ENCODE measurements at places on chromosomes 11 and 22.
A peak's percentile ranks its signal among the peaks of the same experiment; 100 is the strongest.

DNA sequence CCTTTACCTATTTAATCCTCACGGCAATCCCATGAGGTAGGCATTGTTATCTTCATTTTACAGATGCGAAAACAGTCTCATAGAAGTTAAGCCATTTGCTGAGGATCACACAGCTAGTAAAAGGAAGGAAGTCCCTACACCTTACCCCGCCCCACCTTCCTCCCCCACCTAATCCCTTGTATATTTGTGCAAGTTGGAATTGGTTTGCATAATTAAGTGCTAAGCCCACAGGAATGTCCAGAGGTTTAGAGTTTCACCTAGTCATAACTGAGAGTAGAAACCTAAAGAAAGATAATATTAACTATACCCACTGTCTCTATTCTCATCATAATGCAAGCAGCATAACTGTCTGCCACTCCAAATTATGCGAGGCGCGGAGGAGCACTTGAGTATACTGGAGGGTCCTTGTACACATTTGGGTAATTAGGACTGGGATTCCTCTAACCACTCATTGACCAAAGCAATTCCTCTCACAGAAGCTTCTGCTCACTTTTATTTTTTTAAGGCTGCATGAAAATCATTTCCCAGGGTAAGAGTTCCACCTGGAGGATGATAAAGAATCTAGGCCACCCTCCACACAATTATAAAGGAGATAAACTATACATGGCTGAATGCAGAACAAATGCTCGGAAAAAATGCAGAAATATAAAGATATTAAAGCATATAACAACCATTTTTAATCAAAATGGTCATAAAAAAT, 199.9 kb downstream of the FAM181B start:
- no peak for DNase-seq

- DNase-seq: no peak
Observed at GRCh38 chr11:62905296-62905695, 15.9 kb downstream of the CHRM1 start.

GRCh38 chr11:15490535-15490934, 375.8 kb downstream of the INSC start:
- no peak for DNase-seq

- no peak for DNase-seq
Observed at GRCh38 chr22:45771711-45772110, 100.1 kb downstream of the ATXN10 start.

GRCh38 chr22:23278883-23279675, 98.8 kb downstream of the BCR start:
- no peak for DNase-seq

DNA sequence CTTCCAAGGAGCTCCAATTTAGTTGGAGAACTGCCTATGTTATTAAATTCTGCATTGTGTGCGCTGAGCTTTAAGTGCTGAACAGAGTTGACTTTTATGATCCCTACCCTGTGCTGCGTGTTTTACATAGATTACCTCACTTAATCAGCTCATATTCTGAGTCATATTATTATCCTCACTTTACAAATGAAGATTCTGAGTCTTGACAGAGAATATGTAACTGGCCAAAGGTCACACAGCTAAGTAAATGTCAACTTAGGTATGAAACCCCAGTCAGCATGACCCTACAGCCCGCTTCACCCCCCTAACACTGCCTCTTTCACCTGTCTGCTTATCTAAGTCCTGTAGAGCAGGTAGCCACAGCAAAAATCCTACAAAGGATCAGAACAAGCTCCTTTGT, 19.8 kb upstream of the TMPRSS5 start:
- no peak for DNase-seq

DNA sequence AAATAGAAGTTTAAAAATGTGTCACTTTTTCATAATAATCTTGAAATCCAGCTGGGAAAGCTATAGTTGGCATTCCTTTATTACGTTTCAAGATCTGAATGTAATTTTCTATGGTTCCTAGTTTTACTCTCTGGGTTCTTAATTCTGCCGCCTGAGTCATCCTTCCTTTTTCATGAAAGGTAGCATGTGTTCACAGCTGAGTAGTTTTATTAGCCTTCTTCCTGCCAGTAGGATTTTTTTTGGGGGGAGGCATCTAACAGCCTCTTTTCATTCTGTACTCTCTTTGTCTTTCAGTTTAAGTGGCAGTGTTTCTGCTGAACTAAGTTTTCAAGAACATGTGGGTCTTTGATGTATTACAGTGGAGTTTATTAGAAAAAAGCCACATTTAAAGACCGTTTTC, 36.5 kb downstream of the OR2AG2 start:
- DNase-seq: no peak

DNA sequence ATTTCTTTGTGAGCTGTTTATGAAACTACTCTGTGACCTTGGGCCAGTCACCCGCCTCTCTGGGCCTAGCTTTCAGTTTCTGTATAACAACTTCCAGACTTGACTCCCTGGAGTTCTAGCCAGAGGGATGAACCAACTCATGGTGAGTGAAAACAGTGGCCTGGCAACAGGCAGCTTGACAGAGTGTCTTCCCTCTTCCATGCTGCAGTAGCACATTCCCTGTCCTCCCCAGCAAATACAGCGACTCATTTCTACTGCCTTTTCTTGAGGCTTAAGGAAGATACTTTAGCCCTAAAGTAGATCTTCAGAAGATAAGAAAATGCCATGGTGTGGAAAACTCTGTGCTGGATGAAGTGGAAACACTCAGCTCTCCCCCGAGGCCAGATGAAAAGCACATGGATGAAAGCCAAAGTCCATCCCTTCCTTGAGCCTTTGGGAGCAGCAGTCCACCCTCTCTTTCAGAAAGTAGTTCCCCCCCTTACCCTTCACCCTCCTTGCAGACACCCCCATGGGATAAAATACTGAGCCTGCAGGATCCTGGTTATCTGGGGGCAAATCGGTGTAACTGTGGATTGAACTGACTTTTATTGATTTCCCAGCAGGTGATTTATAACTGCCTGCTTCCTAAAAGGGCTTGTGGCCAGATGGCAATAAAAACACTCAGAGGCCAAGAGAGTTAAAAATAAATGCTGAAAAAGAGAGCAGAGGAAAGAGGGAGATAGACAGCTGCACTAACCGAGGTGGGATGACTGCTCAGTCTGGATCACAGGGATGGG, 24.1 kb downstream of the IRAG1 start:
- DNase-seq: peak; percentile 18

DNA sequence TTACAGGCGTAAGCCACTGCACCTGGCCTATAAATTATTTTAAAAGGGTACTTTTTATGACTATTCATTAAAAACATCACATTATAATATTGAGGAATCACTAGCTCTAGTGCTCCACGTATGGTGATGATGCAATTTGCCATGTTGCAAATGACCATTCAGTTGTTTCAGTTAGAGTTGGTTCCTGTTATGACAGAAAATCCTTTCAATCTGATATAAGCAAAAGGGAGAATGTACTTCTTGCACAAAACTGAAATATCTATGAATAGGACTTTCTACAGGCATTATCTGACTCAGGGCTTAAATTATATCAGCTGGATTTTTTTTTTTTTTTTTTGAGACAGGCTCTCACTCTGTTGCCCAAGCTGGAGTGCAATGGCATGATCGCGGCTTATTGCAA, 45.6 kb upstream of the RRM1 start:
- no peak for DNase-seq

DNA sequence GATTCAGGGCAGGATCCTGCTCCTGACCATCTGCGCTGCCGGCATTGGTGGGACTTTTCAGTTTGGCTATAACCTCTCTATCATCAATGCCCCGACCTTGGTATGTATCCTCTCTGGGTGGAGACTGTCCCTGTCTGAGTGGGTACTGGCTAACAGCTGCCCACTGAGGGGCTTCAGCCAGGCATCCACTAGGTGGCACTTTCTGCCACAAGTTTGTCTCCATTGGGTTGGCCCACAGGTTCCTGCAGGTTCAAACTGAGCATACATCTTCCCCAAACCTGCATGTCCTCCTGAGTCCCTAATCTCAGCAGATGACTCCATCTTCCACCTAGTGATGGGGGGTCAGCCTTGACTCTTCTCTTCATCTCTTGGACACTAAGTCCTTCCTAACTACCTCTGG, 4.4 kb downstream of the SLC2A11 start:
- DNase-seq: peak; percentile 15

DNA sequence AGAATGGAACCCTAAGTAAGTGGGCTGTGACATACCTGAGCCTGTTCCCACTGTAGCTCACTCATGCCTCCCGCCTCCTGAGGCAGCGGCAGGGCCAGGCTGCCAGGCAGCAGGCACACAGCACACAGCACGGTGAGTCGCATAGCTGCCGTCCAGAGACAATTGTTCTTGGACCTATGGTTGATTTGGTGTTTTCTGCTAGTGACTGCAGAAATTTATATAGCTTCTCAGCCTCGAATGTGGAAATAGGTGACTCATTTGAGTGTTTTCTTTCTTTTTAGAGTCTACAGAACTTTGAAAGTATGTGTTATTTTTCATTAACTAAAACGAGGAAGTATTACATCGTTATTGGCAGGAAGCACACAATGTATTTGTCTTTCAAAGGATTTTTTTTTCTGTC, at the start of gene MMP7:
Gene MMP7 (minus strand): TSS at position 190 of the 400 bp plus-strand sequence. CDS start 47 bp downstream, at position 143.
- DNase-seq: no peak

DNA sequence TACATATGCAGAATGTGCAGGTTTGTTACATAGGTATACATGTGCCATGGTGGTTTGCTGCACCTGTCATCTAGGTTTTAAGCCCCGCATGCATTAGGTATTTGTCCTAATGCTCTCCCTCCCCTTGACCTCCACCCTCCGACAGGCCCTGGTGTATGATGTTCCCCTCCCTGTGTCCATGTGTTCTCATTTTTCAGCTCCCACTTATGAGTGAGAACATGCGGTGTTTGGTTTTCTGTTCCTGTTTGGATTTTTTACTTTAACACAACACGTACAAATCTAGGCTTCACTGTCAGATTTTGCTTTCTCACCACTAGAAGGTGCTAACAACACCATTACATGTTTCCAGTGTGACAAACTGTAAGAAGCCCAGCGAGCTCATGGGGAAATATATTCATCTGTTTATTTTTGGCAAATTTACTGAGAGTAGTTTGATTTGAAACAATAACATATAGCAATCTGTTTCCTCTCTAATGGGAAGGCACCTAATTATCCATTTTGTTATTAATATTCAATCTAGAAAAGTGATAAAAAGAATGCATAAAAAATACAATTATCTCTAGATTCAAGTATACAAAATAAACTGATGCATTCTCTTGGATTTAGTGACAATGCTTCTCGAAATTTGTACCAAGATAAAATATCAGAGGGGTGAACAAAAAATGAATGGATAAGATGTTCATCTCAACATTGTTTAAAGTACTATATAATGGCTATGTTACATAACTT, 23.2 kb upstream of the BIRC3 start:
- peak; percentile 27 for DNase-seq

- DNase-seq: no peak
Observed at GRCh38 chr11:45448561-45448960, 162.4 kb upstream of the SYT13 start.

- DNase-seq: no peak
Observed at GRCh38 chr11:12469451-12469850, 92.1 kb downstream of the PARVA start.

DNA sequence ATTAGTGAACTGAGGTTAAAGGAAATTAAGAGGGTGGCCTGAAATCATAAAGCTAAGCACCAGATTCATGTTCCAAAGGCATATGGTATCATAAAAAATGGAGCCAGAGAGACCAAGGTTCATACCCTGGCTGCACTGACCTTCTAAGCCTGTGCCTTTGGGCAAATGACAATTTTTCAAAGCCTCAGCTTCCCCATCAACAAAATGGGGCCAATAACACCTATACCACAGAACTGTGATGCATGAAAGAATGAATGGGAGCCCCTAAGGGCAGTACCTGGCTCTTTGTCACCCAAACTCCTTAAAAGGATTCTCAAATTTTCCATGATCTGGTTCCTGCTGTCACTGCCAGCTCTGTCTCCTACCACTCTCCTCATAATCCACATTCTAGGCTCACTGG, 72.5 kb downstream of the RAB30 start:
- no peak for DNase-seq
